ENCODE measurements at places on chromosomes 4 and X.

- no peak for DNase-seq
Measured at GRCh38 chrX:19593690-19594089, 78.4 kb upstream of the MAP3K15 start.

- no peak for DNase-seq
Measured at GRCh38 chrX:155577682-155578081, 35.1 kb downstream of the TMLHE start.

GRCh38 chrX:31420711-31421151 lies 348.9 kb upstream of the FTHL17 start:
- no peak for DNase-seq

GRCh38 chr4:10613926-10614478 lies 70.6 kb downstream of the CLNK start:
- no peak for DNase-seq

GRCh38 chrX:15151267-15152186 lies 118.4 kb downstream of the ASB9 start:
- DNase-seq: no peak

Data from activated CD4-positive, CD25-positive, alpha-beta regulatory T cell treated with anti-CD3 and anti-CD28 coated beads, Interleukin-2, amount 50 U/mL, for 72 hours (primary cell).